ENCODE measurements at places on chromosomes 1 and 21. TPM values are rescaled to one million over a fixed set of nuclear protein-coding genes. Genes with fewer than 3 reads are reported as not detected.

SPAG17 gene
- 2.7 TPM for total RNA-seq

RAB3B gene
- total RNA-seq = 38.3 TPM

OR6N1 gene
- total RNA-seq = not detected

SERINC2 gene
- 122 TPM for total RNA-seq

ATXN7L2 gene
- total RNA-seq = 5.4 TPM

CADM3 gene
- 5.2 TPM for total RNA-seq

BARHL2 gene
- not detected for total RNA-seq

GCSAML gene
- total RNA-seq = 1.3 TPM

TMIGD3 gene
- total RNA-seq = 8.4 TPM

ARV1 gene
- 24.3 TPM for total RNA-seq

LIPI gene
- total RNA-seq = not detected

C1orf94 gene
- not detected for total RNA-seq

TLCD4 gene
- 24.4 TPM for total RNA-seq

DNA sequence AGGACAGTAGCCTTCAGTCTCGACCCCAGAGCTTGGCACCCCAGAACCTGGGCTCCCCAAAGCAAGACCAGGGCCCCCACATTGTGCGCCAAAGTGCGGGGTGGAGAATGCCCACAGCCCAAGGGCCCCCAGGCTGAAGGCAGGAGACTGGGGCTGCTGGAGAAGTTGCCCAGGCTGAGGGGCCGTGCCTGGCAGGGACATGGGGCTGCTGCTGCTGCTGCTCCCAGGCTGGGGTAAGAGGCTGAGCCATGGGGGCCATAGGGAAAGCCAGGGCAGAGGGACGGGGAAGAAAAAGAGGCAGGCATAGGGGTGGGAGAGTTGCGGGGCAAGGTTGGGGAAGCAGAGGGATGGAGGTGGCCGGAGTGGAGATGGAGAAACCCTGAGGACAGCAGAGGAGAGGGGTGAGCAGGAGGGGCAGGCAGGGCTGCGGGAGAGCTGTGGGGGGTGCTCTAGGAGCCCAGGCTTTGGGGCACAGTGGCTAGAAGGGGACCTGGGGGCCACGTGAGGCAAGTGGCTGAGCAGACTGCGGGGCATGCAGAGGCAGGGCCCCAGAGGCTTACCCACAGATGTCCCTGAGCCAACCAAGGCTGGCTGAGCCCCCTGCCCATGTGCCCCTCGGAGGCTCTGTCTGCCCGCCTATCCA is 18.9 kb downstream of the SLC27A3 start:
- no peak for DNase-seq

DNA sequence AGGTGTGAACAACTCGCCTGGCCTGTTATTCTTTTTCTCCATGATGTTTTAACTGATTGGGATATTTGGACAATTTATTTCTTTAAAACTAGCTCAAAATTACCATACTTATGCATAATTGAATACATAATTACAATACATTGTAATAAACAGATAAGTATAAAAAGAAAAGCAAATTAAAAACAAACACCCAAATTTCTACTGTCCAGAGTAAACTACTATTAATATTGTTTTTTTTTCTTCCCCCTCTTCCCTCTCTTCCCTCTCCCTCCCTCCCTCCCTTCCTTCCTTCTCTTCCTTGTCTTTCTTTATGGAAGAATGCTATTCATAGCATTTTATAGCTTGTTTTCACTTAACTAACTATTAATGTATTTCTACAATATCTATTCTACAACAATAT is 117.7 kb upstream of the IVNS1ABP start:
- no peak for DNase-seq

DNA sequence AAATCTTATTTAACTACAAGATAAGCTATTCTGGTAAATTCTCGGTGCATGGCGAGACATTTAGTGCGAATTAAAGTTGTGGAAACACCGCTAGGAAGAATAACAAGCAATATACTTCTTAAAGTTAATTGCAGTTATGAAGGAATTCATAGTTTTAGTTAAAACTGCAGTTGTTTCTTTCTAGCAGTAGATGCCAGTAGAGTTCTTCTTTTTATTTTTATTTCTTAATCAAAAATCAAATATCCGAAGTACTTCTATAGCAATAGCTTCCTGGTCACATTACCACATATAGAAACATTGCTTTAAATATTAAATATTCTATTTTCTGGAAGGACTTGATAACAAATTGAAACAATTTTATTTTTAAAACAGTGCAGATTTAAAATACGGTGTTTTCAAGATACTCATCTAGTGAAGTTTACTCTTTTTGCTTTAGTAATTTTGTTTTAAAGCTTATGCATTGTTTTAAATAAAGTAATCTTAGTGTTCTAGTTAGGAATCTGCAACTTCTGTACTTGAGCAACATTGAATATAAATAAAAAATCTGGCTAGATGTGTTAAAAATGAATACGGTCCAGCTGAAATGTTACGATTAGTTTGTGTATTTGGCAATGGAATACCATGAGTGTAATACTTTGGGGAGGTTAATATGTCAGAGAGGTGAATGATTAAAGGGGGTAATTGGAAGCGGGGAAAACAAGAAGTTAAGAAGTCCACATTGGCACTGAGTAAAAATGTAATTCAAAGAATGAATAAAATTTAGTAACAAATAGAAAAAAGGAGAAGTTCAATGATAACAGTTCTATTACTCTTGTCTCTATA is 2.7 kb upstream of the PRKACB start:
- DNase-seq = no peak

GRCh38 chr1:189158155-189158554 is 1319.5 kb downstream of the BRINP3 start:
- DNase-seq = no peak

DNA sequence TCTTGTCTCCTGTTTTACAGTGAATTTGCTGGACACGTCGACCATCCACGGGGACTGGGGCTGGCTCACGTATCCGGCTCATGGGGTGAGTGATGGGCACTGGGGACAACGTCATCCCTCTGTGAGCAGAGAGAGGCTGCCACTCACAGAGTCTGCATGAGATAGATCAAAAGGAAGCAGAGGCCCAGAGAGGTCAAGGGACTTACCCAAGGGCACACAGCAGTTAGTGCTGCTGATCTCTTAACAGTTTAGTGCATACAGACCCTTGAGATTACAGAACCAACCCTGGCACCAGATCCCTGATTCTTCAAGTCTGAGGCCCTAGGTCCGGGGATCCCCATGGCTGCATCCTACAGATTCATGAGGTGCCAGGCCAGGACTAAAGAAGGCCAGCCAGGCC is 6.0 kb downstream of the EPHA8 start:
- no peak for DNase-seq

GRCh38 chr1:98054786-98055185 is 134.0 kb upstream of the DPYD start:
- DNase-seq = no peak

- peak; percentile 38 for DNase-seq
Observed at GRCh38 chr1:209653915-209654351, 1.7 kb upstream of the LAMB3 start.

DNA sequence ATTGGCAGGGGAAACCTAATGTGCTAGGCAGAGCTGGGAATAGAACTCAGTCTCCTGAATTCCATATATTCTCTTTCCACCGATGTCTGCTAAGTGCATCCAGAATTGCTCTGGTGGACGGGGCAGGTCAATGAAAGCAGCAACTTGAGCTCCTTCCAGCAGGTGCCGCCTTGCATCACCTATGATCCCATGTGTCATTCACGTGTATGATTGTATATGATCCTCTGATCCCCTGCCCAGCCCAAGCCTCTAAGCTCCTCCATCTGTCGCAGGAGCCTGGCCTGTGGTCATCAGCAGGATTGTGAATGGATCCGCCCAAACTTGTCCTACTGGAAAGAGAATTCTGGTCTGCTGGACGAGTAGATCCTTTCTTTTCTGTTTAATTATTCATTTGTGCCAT is 13.1 kb downstream of the ACTA1 start:
- no peak for DNase-seq

DNA sequence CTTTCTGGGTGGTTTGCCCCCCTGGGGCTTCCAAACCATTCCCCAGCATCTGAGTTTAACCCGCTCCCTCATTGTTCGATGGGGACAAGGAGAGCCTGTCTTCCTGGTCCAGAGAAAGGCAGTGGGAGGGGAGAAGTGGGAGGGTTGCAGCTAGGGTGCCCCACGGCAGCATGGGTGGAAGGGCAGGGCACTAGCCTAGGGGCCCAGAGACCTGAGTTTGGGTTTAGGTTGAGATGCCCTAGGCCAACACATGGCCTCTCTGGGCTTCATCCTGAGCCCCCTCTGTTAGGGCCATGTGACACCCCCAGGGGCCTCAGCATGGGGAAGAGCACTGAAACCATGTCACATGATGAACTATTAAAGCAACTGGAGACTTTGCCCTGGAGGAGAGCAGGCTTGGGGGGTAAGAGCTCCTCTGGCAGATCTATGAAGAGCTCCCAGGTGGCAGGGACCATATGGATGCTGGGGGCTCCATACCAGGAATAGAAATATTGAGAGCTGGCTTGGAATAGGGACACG is 9.7 kb upstream of the RUNX3 start:
- DNase-seq = no peak

DNA sequence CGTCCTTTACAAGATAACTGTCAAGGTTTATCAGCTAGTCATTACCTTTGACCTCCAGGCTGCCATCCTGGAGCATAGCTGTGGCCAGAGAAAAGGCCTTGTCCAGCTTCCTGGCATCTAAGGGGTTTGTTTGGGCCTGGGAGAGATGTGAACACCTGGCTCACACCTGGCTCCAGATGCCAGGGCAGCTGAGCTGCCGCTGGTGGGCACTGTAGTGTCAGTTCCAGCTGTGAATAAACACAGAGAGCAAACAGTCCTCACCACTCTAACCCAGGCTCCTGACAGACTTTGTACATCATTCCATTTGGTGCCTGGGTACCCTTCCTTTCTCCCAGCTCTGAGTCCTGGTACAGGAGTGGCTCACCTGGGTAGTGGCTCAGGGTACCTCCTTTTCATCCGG is 14.3 kb upstream of the KCNA10 start:
- DNase-seq = no peak

DNA sequence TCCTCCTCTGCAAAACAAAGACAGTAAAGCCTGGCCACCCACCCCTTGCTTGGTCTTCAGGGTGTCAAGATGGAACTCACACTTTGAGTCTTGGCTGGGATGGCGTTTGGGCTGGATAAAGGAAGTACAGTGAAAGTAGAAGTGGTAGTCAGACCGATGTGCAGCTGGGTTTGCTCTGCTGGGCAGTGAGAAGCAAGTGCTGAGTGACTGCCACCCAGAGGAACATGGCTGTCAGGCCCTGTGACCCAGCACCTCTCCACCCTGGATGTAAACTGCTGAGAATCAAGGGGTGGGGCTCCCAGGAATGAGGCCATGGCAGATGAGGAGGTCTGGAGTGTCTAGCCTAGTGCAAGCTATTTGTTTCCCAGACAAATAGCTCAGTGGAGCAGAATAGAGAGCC is 51.2 kb downstream of the POFUT2 start:
- DNase-seq = no peak

GRCh38 chr1:47434051-47434842 is 3.6 kb upstream of the FOXD2 start:
- DNase-seq = peak; percentile 64

DNA sequence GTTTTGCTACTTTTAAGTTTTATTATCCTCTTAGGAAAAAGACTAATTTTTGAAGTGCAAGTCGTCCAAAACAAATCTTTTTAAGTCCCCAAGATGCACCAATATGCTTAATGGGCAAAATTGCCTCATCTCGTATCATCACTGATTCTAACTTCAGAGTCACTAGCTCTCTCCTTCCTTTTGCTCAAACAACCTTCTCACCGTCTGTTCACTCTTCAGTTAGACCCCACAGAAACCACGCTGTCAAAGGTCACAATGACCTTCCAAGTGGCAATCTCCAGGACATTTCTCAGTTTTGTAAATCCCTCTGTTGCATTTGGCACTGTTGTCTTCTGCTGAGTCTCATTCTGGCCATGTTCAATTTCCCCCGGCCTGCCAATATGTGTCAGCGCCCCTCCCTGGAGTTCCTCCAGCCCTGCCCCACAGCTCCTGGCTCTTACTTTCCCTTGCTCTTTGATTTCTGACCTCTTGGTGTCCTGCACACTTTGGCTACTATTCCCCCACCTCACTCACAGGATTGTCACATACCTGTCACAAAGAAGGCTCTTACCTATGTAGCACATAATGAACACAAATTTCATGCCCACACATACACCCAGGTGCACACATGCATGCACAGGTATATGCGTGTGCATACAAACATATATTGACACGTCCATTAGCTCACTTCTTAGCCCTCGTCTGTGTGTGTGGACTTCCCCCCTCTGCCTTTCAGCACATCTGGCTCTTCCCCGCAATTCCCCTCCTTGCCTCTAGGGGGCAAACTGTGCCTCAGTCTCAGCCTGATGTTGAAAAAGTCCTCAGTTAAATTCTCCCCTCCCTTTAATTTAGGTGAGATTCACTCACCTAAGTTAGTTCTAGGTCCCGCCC is 354.0 kb upstream of the DUSP10 start:
- DNase-seq = no peak

- DNase-seq = no peak
Observed at GRCh38 chr1:116942344-116942743, 32.6 kb downstream of the PTGFRN start.

- DNase-seq = no peak
Observed at GRCh38 chr21:43956670-43957035, 55.5 kb upstream of the TRAPPC10 start.

GRCh38 chr1:220788900-220789299 is 2.2 kb downstream of the MTARC1 start:
- DNase-seq = no peak

DNA sequence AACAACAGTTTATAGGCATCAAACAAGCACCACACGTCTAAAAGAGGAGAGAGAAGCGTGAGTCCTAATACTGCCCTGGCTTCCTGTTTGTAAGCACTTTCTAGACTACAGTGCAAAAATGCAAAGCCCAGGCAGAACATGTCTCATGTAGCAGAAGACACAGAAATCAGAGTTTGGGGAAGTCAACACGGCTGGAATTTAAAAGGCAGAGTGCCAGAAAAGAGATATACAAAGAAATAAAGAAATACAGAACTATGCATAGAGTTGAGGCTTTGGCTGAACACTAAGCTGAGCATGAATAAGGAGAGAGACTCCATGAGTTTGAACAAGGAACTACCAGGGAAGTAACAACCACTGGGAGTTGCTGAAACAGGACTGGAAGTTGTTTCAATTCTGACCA is 566.6 kb upstream of the NR5A2 start:
- DNase-seq = no peak
